ENCODE measurements at places on chromosomes 7 and 10.

- no peak for DNase-seq
These were observed 15.2 kb downstream of the FAM20C start for GRCh38 chr7:207418-208129.

DNA sequence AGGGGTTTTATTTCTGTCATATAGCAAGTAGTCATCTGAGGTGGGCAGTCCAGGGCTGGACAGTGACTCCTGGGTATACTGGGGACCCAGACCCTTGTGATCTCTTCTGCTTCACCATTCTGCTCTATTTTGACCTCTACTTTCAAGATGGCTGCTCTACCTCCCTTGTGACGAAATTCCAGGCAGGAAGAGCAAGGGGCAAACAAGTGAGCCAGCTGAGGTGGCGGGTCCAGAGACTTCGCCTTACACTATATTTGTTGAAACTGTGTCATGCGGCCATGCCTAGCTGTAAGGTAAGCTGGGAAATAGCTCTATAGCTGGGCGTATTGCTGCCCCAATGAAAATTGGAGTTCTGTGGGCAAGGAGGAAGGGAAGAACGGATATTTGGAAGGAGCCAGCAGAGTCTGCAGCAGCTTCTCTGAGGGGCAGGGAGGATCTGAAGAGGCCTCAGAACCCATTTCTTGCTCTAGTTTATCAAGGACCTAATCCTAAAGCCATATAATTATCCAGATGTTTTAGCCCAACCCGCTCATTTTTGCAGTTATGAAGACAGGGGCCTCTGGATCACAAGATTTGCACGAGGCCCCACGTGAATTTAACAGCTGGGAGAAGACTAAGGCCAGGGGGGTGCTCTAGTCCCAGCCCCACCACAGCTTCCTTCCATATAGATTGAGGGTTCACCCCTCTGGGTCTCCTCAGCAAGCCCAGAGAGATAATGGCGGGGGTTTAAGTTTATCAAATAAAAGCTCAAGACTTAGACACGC, 7.7 kb upstream of the CPA1 start:
- no peak for DNase-seq

- no peak for DNase-seq
These were observed 203.6 kb upstream of the CELF2 start for GRCh38 chr10:10814069-10814468.

DNA sequence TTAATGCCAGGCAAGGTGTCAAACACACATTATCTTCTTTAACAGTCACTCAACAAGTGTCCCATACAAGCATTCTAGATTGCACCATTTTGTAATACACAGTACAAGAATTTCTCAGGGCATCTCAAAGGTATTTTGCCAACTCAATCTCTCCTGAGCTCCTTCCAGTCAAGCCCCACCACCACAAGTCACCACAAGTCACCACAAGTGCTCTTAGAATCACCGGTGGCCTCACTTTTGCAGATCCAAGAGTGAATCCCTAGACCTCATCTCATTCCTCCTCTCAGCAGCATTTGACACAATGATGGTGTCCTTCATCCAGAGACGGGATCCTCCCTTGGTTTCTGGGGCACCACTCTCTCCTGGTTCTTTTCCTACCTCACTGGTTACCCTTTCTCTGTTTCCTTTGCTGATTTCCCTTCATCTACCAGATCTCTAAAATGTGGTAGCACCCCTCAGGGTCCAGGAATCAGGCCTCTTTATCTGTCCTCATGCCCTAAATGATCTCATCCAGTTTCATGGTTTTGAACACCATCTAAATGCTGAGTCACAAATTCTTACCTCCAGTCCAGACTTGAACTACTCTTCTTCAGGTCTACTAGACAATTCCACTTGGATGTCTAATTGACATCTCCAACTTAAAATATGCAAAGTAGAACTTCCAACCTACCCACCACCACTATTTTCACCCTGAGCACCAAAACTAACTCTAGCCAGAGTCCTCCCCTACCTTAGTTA, 26.9 kb downstream of the VPS41 start:
- no peak for DNase-seq

DNA sequence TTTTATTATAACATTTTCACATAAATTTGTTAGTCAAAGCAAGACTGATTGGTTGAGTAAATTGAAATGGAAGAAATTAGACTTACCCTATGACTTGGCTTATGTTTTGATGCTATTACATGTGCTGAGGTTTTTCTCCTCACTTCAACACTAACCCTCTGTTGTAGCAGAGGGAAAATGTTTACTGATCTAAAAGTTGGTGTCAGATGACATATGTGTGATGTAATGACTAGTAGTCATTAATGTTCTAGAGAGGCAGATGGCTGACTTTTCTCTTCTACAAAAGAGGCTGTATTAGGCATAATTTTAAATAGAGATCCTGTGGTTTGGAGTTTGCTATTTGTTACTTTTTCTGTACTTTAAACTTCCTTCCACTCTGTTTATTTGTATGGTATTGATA, 266.0 kb downstream of the BBS9 start:
- no peak for DNase-seq

- DNase-seq: no peak
These were observed 156.6 kb upstream of the IMMP2L start for GRCh38 chr7:111718886-111719285.

DNA sequence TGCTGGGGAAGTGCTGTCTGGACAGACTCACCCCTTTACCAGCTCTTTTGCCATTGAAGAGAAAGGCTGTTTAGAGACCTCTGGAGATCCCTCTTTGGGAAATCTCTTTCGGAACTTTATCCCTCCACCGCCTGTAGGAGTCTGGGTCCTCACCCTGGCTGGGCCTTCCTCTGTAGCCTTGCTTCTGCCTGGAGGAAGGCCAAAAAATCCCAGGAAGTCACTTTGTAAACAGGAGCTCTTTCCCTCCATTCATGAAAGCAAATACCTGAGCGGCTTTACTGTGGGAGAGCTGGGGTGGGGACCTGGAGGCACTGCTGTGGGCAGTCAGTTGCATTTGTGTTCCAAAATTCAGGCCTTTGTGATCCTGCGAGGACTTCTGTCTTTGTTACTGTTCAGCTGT, 126.2 kb downstream of the KLF6 start:
- no peak for DNase-seq

GRCh38 chr7:117872561-117873309, 506 bp downstream of the CTTNBP2 start:
- no peak for DNase-seq

DNA sequence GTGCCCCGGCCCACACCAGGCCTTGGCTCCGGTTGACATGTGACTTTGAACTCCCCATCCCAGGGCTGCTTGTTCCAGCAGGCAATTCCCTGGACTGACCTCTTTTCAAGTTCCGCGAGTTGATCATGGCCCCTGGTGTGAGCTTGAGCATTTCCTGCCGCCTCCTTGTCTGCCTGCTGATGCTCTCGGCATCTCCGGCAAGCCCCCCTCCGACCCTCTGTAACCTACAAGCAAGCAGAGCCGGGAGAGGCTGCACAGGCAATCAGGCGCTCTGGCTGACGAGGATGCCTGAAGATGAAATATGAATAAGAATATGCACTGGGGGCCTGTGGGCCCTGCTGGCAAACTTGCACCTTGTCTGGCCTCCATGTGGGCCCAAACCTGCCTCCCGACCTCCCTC, 304.9 kb upstream of the MKI67 start:
- DNase-seq: no peak

GRCh38 chr7:50697748-50698147, 84.9 kb downstream of the GRB10 start:
- DNase-seq: no peak

DNA sequence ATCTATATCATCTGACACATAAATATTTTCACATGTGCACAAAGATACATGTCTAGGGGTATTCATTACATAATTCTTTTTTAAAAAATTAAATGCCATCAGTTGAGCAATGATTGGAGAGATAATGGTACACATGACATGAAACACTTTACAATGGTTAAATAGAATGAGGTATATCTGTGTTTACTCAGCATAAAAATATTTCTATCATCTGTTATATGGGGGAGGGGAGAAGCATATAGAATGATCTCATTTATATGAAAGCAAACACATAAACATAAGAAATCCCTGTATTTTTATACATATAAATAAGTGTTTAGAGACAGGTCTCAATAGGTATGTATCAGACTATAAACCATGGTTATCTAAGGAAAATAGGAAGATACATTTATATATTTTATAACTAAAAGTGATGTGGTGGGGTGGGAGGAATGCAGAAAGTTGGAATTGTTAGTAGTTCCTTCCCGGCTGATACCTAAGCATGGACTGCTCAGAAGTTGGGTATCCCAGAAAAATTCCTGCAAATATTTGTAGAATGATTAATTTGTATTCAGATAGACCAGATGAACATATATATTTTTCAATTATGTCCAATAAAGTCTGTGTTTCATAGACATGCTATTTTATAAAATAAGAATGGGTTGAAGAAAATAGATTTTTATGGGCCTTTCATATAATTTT, 75.1 kb downstream of the SHOC2 start:
- DNase-seq: no peak

GRCh38 chr7:128210590-128211570, 30.2 kb upstream of the LEP start:
- no peak for DNase-seq

GRCh38 chr10:62270020-62270419, 1.4 kb upstream of the RTKN2 start:
- no peak for DNase-seq

DNA sequence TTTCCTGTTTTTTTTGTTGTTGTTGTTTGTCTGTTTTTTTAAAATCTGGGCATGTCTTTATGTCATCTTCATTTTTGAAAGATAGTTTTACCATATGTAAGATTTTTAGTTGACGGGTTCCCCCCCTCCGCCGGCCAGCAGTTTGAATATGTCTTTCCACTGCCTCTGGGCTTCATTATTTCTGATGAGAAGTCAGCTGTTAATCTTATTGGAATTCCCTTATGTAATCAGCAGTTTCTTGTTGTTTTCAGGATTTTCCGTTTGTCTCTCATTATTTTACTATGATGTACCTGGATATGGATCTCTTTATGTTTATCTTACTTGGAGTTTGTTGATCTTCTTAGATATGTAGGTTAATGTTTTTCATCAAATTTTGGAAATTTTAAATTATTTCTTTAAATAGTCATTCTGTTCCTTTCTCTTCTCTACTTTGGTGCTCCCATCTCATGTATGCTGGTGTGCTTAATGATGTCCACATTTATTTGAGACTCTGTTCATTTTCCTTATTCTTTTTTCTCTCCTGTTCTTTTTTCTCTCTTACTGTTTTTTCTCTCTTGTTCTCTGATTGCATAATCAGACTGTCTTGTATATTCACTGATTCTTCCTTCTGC, 9.7 kb downstream of the EXOC6 start:
- DNase-seq: no peak

- DNase-seq: no peak
These were observed 42.8 kb downstream of the CPXM2 start for GRCh38 chr10:123848564-123849457.

DNA sequence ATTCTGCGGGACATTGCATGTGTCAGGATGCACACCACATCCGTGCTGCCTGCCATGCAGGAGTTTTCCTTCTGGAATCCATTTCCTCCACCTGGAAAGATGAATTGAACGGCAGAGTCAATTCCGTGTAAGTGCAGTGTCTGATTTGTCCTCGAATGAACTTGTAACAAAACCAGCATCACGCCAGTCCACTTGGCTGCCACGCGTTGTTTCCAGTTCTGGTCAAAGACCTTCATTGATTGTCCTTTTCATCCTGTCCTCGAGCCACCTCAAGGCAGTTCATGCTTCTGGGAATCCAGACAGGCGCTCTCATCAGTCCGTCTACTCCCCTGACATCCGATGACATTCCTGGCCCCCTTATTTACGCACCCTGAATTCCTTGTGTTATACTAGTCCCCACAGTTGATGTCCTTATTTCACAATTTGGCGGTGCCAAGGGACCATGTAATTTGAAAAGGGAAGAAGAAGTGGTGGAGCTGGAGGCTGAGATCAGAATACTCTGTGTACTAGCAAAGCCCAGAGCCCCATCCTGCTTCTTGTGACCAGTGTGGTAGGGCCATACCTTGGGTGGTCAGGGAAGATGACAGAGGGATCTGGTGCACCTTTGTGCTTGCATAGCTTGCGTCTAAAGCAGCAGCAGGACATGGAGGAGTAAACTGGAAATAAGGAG, 502.2 kb downstream of the PLXNA4 start:
- DNase-seq: no peak

DNA sequence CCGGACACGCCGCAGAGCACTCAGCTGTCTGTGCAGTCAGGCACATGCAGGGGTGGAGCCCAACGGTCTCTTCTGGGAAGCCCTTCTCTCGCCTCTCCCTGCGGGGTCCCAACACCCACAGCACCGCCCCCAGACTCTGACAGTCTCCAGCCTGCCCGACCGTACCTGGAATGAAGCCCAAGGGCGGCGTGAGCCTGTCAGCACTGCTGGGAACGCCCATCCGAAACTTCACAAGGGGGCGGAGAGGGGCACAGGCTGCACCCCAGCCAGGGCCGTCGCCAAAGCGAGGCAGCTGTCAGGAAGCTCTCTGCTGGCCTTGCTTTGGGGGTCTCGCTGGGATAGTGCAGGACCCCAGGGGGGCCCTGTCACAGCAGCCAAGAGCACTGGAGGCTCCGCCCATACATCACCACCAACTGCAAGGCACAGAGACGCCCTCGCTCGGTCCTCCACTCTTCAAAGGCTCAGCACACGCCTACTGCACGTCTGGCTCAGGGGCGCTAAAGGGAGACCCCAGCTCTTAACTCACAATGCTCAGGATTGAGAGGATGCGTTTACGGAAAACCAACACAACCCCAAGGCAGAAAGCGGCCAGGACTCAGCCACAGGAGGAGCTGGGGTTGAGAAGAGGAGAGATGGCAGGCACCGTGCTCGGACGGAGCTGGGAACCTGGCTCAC, 30.9 kb downstream of the MAD1L1 start:
- no peak for DNase-seq

- no peak for DNase-seq
These were observed 25.5 kb downstream of the JAZF1 start for GRCh38 chr7:28155019-28155660.

DNA sequence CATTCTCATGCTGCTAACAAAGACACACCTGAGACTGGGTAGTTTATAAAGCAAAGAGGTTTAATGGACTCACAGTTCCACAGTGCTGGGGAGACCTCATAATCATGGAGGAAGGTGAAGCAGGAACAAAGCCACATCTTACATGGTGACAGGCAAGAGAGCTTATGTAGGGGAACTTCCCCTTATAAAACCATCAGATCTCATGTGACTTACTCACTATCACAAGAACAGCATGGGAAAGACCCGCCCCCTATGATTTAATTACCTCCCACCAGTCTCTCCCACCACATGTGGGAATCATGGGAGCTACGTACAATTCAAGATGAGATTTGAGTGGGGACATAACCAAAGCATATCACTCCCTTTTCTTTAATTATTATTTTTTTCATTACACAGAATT, 16.6 kb downstream of the COL28A1 start:
- no peak for DNase-seq
